ENCODE measurements at places on chromosomes 13 and 19.

GRCh38 chr19:8332976-8333766 is 9.9 kb downstream of the KANK3 start:
- DNase-seq, result no peak

DNA sequence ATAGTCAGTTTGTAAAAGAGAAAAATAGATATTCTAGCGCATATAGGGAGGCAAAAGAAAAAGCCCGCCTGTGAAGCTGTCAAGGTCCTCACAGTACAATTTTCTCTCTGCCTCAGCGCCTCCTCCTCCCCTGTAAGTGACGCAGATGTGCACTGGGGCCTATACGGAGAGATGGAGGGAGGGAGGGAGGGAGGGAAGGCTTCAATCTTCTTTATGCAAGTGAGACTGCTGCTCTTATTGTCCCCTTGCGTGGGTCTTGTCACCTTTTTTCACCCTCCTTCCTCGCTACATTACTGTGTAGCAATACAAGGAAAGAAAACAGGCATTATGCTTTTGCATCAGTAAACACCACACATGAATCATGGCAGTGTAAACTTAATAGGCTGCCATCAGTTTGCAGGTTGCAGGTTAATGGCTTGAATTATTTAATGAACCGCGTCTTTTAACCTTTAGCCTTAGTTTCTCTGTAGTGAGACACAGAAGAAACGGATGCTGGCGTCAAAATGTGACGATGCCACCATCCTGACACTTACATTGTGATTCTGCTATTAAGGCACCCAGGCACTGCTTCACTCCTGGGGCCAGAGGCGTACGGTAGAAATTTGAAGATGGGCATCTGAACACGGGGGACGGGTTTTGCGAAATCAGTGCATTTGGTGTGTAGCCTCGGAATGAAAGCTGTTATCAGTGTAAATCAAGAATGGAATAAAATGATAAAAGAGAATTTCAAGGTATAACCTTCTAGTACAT is at the start of gene KLHL1:
KLHL1 (minus strand) TSS at position 97 of the 750 bp plus-strand sequence. CDS start 753 bp downstream, outside the sequence.
- DNase-seq, result no peak

DNA sequence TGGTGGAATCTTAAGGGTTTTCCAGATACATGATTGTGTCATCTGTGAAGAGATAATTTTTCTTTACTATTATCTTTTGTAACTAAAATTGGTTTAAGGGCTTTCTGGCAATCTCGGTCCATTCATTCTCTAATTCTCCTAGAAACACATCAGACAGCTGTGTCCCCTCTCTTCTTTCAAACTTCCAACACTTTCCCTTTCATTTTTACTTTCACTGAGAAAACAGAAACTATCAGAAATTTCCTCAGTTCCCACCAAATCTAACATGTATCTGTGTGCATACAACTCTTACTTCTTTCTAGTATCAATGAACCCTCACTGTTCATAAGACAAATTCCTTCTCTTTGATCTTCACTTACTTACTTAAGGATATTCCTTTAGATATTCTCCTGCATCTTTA is 40.2 kb downstream of the KCNRG start:
- DNase-seq, result peak; percentile 11

- DNase-seq, result no peak
Measured at GRCh38 chr19:4849019-4849418, 17.5 kb upstream of the TICAM1 start.

- peak; percentile 77 for DNase-seq
Measured at GRCh38 chr13:113970810-113971470, 2.9 kb downstream of the C13orf46 start.

- no peak for DNase-seq
Measured at GRCh38 chr19:45245334-45245787, at the start of gene EXOC3L2. Gene EXOC3L2 (minus strand): TSS chr19:45245407. CDS start chr19:45239045, 6,362 bp downstream.

- no peak for DNase-seq
Measured at GRCh38 chr19:50349277-50350057, 16.0 kb downstream of the NAPSA start.

DNA sequence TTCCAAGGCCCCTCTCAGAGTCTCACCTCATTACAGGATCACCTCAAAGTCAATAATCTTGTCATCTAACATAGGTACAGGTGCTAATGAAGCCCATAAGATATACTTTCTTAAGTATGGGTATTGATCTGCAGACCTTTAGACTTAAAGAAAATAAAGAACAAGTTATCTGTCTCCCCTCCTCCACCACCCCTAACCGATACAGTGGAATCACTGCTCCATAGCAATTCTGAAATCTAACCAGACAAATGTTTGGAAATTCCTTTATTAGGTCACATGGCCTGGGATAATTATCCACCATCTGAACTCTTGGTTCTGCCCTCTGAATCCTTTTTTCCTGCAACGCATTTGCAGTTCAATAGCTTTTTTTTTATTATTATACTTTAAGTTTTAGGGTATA is 4.5 kb upstream of the ZNF470 start:
- no peak for DNase-seq

All from amniotic epithelial cell (primary cell).